ENCODE measurements at places on chromosomes 1 and 21. TPM values are rescaled to one million over a fixed set of nuclear protein-coding genes. Genes with fewer than 3 reads are reported as not detected.

The CHRM3 gene
- not detected for polyA plus RNA-seq

GRCh38 chr1:109490029-109490933 is 3.6 kb upstream of the CYB561D1 start:
- no peak overlapping the region for H3K4me3 ChIP-seq
- H3K4me1 ChIP-seq, result peaks cover 31% of the 10 kb centered on the region
- H3K27me3 ChIP-seq, result no peaks in the 10 kb centered on the region
- no peaks in the 10 kb centered on the region for H3K36me3 ChIP-seq

GRCh38 chr1:243814718-243815117 is 35.3 kb downstream of the AKT3 start:
- no peak overlapping the region for H3K27ac ChIP-seq
- peaks cover 17% of the 10 kb centered on the region for H3K36me3 ChIP-seq
- H3K27me3 ChIP-seq, result no peaks in the 10 kb centered on the region
- no peak overlapping the region for H3K4me3 ChIP-seq
- H3K4me1 ChIP-seq, result peaks cover 14% of the 10 kb centered on the region

The ELF3 gene
- not detected for polyA plus RNA-seq

- no peak overlapping the region for H3K27ac ChIP-seq
- DNase-seq, result peak; percentile 24
- no peak overlapping the region for H3K4me3 ChIP-seq
- H3K4me1 ChIP-seq, result peaks cover 8% of the 10 kb centered on the region
Observed at GRCh38 chr1:174114788-174115448, 44.4 kb upstream of the RABGAP1L start.

GRCh38 chr1:17086751-17087150 is 32.5 kb downstream of the PADI2 start:
- H3K4me3 ChIP-seq, result no peak overlapping the region
- peaks cover 4% of the 10 kb centered on the region for H3K27me3 ChIP-seq
- H3K27ac ChIP-seq, result no peak overlapping the region
- no peaks in the 10 kb centered on the region for H3K36me3 ChIP-seq

- H3K27ac ChIP-seq, result no peak overlapping the region
- no peak for DNase-seq
- peaks cover 24% of the 10 kb centered on the region for H3K4me1 ChIP-seq
Observed at GRCh38 chr1:43991200-43991475, 261 bp upstream of the CCDC24 start.

GRCh38 chr1:85282424-85282823 is 6.0 kb upstream of the BCL10 start:
- no peak overlapping the region for H3K4me3 ChIP-seq
- H3K27ac ChIP-seq, result no peak overlapping the region
- DNase-seq, result no peak

DNA sequence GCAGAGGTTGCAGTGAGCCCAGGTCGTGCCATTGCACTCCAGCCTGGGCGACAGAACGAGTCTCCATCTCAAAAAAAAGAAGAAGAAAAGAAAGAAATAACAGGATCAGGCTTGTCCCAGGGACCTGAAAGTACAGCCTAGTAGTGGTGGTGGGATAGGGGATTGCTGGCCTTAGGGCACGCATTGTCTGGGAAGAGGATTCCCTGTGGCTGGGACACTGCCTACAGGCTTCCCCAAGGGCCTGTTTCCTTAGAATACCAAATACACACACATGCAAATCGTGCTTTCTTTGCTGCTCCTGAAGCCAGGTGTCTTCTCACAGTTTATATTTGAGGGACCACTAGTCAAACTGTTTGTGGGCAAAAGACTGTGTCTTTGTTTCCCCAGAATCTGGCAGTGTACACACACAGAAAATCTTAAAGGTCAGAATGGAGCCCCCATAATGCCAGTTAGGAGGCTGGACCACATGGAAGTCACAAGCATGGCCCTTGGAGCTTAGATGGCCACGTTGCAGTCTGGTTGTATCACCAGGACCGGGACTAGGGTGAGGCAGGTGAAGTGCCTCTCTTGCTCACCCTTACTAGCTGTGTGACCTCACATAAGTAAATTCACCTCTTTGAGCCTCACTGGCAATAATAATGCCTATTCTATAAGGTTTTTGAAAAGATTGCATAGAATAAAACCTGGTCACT is 12.7 kb upstream of the ASAP3 start:
- no peak overlapping the region for H3K4me3 ChIP-seq
- H3K4me1 ChIP-seq, result peaks cover 4% of the 10 kb centered on the region
- no peak overlapping the region for H3K27ac ChIP-seq
- H3K27me3 ChIP-seq, result peaks cover 9% of the 10 kb centered on the region
- DNase-seq, result no peak
- H3K36me3 ChIP-seq, result no peaks in the 10 kb centered on the region

The MYBPH gene
- not detected for polyA plus RNA-seq

Data from naive B cell (primary cell).